ENCODE measurements at places on chromosomes 2 and 18. TPM values are rescaled to one million over a fixed set of nuclear protein-coding genes. Genes with fewer than 3 reads are reported as not detected.

DNA sequence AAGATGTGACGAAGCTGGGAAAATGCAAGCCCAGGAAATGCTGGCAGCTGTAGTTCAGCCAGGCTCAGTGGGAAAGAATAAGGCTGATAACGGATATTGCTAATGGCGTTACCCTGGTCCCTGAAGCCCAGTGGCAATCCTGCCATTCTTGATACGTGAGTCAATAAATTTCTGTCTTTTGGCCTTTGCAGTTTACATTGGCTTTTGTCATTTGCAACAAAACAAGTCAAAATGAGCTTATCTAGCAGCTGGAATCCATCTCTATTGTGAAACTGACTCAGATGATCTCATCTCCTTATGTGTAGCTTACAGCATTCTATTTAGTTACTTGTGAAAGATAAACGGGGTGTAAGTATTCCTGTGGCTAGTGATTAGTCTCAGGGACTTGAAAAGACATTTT, 43.8 kb downstream of the ARL6IP6 start:
- no peak for DNase-seq

DNA sequence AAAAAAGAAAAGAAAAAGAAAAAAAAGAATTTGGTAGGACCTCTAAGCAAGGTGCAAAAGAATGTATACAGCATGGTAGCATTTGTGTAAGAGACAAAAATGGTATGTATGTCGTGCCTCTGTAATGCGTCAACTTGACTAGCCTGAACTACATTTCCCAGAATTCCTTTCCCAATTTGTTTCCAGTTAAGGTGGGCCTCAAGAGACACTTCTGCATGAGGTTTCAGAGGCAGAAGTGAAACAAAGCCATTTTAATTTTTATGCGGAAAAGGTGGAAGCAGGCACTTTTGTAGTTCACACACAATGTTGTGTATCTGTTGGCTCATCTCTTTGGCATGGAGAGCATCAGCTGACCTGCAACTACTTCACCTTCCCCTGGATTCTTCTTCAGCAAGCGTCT, 56.5 kb upstream of the PAPOLG start:
- no peak for DNase-seq

DNA sequence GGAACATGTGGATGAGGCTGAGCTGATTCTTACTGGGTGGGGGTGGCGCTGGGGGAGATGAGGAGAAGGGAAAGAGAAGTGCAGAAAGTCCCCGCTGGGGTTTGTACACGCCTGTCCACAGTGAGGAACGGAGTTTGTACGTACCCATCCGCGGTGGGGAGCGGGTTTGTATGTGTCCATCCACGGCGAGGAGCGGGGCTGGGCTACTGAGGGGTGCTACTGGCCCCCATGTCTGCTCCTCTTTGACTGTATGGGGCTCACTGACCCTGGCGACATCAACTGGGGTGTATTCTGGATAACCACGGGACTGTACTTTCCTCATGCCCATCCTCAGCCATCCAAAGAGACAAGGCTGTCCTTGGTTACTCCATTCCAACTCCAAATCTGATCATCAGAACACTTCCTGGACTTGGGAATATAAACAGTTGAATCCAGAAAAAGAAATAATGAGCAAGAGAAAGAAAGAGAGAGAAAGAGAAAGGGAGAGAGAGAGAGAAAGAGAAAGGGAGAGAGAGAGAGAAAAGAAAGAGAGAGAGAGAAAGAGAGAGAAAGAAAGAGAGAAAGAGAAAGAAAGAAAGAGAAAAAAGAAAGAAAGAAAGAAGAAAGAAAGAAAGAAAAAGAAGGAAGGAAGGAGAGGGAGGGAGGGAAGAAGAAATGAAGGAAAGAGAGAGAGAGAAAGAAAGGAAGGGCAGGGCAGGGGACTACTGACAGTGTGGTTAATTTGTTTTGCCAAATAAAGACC, 21.0 kb downstream of the MAL start:
- DNase-seq, result no peak

DNA sequence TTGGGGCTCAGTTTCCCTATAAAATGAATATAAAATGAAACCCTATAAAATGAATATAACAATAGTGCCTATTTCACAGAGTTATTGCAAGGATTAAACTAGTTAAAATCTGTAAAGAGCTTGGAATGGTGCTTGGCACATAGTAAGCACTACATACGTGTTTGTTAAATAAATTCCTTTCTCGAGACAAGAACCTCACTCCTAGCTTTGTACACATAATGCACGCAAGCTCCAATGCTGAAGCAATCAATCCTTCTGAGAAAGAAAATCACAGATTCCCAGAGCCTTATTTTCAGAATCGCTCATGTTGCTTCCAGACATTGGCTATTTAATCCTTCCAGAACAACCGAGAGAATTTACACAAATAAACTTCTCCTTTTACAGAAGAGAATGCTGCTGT, 440.9 kb downstream of the IRS1 start:
- DNase-seq, result no peak

The PPIL3 gene
- 28.7 TPM for total RNA-seq

The GAD1 gene
- 0.60 TPM for total RNA-seq

GRCh38 chr18:23585007-23585871, 1.1 kb downstream of the NPC1 start:
- DNase-seq, result peak; percentile 40

The LYPD6B gene
- total RNA-seq, result not detected

DNA sequence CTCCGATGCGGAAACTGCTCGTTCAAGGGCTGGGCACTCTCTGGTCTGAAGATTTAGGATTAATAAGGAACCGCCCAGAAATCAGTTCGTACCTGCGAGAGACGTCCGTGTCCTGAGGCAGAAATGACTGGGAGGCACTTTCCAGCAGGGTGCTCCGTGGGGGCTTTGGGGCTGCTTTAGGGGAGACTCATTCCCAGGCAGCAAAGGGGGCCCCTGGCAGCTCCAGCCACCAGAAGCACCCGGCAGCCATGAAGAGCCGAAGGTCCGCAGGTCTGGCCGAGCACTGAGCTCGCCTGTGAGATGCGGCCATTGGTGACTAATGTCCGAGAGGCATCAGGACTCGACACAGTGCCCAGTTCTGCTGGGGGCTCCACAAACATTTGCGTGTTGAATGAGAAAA, 20.9 kb downstream of the KCNG2 start:
- no peak for DNase-seq

GRCh38 chr2:13114391-13114790, 397.7 kb downstream of the TRIB2 start:
- no peak for DNase-seq

DNA sequence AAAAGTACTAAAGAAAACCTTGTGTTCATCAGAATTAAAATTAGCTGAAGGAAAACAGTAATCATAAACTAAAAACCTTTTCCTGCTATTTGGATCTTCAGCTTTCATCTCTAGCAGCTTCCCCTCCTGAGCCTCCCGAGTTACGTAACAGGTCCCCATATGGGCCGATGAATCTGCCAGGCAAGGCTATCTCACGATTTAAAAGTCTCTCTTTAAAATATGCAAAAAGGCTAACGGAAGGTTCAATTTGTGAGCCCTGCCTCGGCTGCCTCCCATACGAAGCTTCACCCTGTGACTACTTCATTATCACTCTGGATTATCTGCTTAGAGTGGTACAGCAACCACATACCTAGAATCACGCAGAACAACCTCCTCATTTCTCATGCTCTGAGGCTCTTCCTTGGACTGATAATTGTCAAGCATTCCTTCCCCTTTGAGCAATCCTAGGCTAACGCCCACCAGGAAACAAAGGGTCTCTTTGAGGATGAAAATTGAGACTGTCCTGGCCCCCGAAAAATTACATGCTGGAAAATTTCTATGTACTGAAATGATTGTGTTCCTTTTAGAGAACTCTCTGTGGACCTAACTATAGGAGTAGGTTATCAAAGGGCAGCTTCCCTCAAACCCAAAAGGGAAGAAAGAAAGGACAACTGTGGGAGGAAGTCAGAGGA, 147.4 kb downstream of the ZEB2 start:
- DNase-seq, result no peak

The ALS2 gene
- 36.1 TPM for total RNA-seq

GRCh38 chr2:75592030-75592429, 31.3 kb upstream of the EVA1A start:
- DNase-seq, result peak; percentile 38

DNA sequence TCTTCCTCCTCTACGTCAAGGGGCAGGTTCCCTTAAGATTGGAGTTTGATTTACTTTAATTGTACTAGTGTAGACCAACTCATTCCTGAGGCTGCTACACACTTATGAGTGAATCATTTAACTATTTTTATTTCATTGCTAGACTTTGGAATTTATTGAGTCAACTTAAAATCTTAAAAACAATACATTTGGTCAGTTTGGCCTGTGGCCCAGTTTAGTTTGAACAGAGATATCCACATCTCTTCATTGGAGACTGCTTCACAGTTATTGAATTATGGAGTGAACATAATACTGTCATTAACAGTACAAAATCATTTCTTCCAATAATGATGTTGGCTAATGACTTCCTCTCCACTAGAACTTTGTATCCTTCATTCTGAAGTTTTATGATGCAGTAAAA, 34.5 kb upstream of the STPG4 start:
- peak; percentile 85 for DNase-seq

The ITGAV gene
- total RNA-seq, result 131 TPM

- DNase-seq, result no peak
Observed at GRCh38 chr2:229888031-229888430, 33.8 kb downstream of the TRIP12 start.

The UGT1A10 gene
- not detected for total RNA-seq

DNA sequence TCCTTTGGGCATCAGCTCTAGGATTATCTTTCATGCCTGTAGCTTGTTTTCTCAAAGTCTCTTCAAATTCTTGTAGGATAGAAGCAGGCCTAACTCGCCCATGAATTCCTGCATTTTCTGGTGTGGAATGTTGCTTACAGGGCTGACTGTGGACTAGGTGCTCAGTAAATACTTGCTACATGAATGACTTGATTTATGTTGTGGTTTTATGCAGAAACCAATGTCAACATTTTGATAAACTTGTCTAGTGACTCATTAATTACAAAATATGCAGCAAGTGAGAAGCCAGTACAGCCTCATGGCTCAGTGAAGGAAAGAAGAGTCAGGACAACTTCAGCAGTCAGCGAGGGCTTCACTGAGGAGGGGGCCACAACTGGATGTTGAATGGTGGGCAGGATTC, 110.6 kb upstream of the SIX2 start:
- no peak for DNase-seq

DNA sequence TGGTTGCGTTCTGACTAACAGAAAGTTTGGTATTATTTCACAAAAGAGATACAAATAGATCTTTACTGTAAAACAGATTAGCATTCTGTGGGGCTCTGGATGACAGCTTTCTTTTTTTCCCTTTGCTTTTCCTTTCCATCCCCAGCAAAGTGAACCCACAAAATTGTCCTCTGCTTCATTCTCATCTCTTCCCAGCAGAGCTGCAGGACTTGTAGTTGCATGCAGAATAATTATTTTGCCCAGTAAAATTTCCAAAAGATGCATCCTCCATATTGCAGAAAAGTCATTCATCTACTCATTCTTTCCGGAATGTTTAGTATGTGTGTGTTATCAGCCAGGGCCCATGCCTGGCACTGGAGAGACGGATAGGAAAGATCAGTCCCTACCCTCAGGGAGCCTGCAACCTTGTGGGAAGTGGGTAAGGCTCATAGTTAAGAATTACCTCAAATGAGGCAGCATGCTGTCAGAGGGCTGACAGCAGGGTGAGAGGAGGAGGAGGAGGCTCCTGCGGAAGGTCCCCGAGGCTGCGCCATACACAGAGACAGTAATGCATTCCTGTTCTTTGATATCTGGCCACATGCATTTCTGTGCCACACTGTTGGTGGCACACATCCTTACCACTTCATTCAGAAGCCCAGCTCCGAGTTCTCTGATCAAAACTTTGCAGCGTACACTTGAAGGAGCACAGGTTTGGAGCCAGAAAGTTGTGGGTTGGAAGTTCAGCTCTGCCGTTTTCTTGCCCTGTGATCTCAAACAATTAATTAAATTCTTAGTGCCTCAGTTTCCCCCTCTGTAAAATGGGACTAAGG, 225.4 kb downstream of the MYCN start:
- no peak for DNase-seq

- DNase-seq, result no peak
Observed at GRCh38 chr18:50014606-50015005, 180.3 kb downstream of the MYO5B start.

DNA sequence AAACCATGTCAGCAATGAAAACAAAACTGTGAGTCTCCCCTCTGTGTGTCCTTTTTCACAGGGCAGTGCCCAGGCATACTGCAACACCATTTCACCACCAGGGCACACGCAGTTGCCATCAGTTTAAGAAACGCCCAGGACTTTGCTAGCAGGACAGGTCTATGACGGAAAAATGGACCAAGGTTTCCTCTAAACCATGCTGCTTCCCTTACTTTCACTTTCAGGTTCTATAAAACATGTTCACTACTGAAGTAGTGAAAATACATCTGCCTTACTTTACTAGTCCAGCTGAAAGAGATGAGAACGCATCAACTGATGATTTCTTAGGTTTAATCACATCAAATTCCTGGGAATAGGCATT, 110.5 kb downstream of the TCF4 start:
- peak; percentile 81 for DNase-seq

The KIF1A gene
- total RNA-seq, result not detected

The HSPD1 gene
- 307 TPM for total RNA-seq

The SNX17 gene
- 86.5 TPM for total RNA-seq

Data from endothelial cell of umbilical vein (primary cell).